Stimulated activated CD4-positive, alpha-beta T cell treated with anti-CD3 and anti-CD28 coated beads, Interleukin-12 subunit alpha, Interleukin-12 subunit beta, amount 100 ng/mL, for 4 hours (primary cell): ENCODE measurements at places on chromosomes 5 and 9.

GRCh38 chr5:178637356-178638074 is 10.7 kb upstream of the CLK4 start:
- no peak for DNase-seq

GRCh38 chr5:180649297-180650039 is at the start of gene FLT4:
FLT4 (minus strand) TSS chr5:180649600; CDS start chr5:180649545, 55 bp downstream.
- no peak for DNase-seq

- DNase-seq = no peak
Observed at GRCh38 chr9:27569406-27569805, 3.9 kb downstream of the C9orf72 start.

GRCh38 chr5:144438237-144438636 is 267.6 kb downstream of the KCTD16 start:
- DNase-seq = no peak

DNA sequence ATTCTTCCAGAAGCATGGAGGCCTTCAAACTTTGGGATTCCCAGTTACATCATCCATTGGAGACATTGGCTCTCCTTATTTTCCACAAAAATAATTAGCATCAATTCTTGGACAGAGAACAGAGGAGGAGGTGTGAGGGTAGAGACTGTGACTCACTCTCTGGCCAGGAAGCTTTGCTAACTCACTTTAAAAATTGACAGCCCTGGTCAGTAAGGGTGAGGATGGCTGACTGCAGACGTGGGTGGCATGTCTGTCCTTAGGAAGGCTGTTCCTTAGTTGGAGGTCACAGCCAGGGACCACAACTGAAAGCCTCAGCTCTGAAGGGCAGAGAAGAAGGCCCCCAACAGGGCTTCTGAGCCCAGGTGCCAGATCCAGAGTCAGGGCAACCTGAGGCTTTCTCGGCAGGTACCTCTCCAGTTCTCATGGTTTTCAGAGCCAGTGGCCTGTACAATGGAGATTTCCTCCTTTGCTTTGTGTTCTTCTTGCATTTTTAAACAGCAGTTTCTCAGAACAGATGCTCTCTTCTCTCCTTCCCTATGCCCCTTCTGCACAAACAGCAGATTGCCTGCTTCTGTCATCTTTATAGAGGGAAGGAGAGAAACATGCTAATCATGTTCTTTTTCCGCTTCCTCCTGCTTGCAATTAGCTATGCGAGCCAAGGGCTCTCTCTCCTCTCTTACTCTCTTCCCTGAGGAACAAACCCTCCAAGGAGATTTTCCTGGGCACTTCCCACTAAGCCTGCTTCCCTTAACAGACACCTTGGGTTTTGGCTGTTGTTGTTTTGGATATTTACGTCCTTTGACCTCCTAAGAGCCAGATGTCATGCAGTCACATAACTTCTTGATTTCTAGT is 92.5 kb upstream of the ZNF366 start:
- no peak for DNase-seq

DNA sequence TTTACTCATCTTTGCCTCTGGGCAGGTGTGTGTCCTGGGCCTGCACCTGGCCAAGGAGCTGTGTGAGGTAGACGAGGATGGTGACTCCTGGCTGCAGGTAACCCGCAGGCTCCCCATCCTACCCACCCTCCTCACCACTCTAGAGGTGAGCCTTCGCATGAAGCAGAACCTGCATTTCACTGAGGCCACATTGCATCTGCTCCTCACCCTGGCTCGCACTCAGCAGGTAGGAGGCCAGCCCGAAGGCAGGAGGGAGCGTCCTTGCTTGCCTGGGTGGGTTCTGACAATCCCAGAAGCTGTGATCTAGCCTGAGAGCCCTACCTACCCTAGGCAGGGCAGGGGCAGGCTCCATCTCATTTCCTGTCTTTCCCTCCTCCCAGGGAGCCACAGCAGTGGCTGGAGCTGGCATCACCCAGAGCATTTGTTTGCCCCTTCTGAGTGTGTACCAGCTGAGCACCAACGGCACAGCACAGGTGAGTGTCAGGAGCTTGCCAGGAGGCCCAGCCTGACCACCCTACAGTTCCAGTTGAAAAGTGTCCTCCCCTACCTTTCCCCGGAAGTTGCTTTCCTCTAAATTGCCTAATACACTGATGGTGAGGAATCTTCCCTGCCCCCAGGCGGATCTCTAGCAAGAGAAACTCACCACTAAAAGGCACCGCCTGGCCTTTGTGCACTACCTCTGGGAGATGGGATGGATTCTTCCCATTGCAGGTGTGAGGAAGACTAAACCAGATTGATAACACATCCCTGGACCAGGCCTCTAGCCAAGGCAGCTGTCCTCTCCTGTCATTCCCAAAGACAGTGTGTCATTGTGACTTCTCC is 26.4 kb downstream of the SH3GLB2 start:
- DNase-seq = no peak

GRCh38 chr5:147805030-147805454 is 22.5 kb upstream of the JAKMIP2 start:
- DNase-seq = no peak

GRCh38 chr9:100595391-100596199 is 17.7 kb downstream of the CAVIN4 start:
- DNase-seq = no peak

GRCh38 chr5:135433681-135434426 is 13.3 kb downstream of the DCANP1 start:
- no peak for DNase-seq

GRCh38 chr5:92554447-92555085 is 1026.5 kb downstream of the NR2F1-AS1 start:
- DNase-seq = no peak

GRCh38 chr5:167953151-167953798 is 338.2 kb upstream of the WWC1 start:
- DNase-seq = no peak

DNA sequence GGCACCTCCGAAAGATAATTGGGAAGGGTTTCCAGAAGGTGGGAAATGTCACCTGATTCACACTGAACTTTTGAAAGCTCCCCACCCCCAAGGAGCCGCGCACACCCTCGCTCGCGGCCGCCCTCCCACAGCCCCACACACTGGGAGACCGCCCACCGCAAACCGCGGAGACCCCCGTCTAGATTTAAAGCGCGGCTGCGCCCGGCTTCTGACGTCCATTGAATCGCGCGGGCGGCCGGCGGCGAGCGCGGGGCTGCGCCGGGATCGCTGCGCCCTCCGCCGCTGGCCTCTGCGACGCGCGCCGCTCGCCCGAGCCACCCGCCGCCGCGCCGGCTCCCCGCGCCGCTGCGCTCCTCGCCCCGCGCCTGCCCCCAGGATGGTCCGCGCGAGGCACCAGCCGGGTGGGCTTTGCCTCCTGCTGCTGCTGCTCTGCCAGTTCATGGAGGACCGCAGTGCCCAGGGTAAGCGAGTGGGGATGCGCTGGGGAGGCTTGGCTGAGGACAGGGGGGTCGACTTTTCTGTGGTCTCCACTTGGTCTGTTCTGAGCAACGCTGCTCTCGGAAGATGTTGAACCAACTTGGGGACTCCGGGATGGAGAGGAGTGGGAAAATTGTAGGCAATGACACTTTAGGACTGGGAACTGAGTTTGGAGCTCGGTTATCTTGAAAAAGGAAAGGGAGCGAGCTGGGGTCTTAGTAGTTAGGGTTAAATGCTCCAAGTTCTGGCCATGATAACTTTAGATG is at the start of gene FST:
Gene FST (plus strand): TSS at position 214 of the 743 bp plus-strand sequence. CDS start 163 bp downstream, at position 377.
- no peak for DNase-seq

DNA sequence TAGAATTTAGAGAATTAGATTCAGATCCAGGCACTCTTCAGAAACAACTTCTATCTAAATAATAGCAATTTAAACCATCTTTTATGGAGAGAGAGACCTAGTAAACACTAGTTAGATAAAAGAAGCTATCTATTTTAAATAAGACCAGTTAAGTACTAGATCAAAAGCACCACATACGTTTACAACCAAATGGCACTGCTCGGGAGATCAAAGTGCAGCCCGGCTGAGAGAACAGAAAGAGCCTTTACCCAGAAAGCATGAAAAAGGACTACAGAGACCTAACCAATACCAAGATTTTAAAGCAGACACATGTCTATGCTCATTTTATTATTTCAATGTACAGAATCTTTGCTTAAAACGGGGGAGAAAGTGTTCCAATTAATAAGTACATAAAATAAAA is 30.8 kb downstream of the LIX1 start:
- no peak for DNase-seq

DNA sequence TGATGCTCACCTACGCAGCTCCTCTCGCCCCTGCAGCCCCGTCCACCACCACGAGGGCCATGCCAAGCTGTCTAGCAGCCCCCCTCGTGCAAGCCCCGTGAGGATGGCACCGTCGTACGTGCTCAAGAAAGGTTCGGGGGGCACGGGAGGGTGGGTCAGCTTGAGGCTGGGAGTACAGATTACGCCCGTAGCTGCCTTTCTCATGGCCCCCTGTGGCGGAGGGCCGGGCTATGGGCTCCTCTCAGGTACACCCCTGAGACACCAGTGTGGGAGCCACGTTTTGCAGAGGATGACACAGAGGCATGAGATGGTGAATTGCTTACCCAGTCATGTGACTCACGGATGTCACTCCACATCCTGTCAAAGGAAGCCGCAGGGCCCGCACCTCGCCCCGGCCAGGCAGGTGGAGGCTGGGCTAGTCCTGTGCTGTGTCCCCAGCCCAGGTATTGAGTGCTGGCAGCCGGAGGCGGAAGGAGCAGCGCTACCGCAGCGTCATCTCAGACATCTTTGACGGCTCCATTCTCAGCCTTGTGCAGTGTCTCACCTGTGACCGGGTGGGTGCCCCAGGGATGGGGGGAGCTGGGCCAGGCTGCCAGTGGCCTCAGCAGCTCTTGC is 33.7 kb downstream of the USP20 start:
- peak; percentile 75 for DNase-seq

GRCh38 chr9:37923118-37923795 is 19.3 kb upstream of the SLC25A51 start:
- DNase-seq = no peak

DNA sequence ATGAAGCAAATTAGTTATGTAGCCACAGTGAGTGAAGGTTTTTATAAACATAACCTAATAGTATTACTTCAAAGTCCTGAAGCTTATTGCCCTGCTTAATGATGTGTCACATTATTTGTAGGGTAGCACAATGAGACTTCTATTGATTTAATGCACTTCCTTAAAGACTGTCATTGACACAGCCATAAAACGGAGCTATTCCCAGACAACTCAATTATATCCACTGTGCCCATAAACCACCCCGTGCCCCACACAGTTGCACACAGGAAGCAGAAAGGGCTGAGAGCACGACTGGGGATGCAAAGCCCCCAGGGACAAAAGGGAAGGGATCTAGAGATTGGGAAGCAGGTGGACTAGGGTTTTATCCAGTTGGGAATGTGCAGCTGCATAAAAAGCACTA is 37.0 kb downstream of the TRIM32 start:
- no peak for DNase-seq

- no peak for DNase-seq
Observed at GRCh38 chr5:53034832-53035231, 45.7 kb downstream of the ITGA2 start.

- DNase-seq = no peak
Observed at GRCh38 chr9:127161081-127161624, 38.7 kb upstream of the ANGPTL2 start.

DNA sequence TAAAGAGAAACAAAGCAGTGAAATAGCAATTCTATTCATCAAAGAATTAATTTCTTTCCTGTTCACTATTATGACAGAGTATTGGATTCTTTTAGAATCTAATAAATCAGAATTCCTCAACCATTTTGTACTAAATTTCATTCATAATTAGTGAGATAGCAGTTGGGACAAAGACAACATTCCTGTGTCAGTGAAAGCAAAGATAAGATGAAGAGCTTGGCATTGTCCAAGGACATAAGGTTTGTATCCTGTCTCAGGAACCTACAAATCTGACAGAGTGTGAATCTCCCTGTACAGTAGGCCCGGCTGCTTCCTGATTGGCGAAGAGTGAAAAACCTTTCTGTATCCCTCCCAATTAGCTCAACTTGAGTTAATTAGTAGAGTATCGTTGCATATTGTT is 349.1 kb downstream of the ISL1 start:
- no peak for DNase-seq

DNA sequence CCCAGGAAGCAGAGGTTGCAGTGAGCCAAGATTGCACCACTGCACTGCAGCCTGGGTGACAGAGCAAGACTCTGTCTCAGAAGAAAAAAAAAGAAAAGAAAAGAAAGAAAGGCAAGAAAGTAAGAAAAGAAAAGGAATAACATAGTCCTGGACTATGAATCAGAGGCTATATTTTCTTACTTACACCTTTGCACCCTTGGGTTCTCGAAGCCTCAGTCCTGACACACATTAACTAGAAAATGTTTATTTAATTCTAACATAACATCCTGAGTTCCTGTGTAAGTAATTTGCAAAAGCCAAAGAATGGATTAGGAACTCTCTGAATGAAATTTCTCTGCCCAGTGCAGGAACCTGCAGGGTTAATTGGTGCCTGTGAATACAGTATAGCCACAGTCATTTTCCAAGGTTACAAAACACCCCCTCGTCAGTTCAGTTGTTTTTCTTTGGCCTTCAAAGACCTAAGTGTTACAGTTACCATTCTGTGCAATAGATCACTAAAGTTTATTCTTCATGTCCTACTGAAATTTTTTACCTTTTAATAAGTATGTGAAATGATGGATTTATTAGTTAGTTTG is 147.6 kb downstream of the SV2C start:
- DNase-seq = no peak

DNA sequence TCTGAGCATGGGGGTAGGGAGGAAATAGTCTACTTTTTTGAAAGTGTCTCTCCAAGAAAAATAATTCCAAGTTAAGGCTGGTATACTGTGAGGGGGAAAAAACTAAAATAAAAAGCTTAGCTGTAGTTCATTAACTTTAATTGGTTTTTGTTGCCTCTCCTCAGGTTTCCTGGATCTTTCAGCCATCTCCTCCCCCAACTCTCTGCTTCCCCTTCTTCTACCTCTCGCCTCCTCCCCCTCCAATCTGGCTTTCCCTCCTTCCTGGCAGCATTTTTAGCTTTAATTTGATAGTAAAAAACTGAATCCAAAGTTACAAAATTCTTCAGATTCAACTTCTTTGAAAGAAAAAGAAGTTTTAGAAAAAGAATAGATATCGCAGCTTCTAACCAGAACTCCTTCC is 462.6 kb downstream of the CETN3 start:
- no peak for DNase-seq

- DNase-seq = no peak
Observed at GRCh38 chr5:54671681-54672080, 154.1 kb downstream of the SNX18 start.

GRCh38 chr5:32713770-32714381 is 2.8 kb downstream of the NPR3 start:
- no peak for DNase-seq

GRCh38 chr9:137550231-137550621 is at the start of gene PNPLA7:
PNPLA7 (minus strand) TSS chr9:137550402; CDS start chr9:137550197, 205 bp downstream.
- DNase-seq = peak; percentile 41

DNA sequence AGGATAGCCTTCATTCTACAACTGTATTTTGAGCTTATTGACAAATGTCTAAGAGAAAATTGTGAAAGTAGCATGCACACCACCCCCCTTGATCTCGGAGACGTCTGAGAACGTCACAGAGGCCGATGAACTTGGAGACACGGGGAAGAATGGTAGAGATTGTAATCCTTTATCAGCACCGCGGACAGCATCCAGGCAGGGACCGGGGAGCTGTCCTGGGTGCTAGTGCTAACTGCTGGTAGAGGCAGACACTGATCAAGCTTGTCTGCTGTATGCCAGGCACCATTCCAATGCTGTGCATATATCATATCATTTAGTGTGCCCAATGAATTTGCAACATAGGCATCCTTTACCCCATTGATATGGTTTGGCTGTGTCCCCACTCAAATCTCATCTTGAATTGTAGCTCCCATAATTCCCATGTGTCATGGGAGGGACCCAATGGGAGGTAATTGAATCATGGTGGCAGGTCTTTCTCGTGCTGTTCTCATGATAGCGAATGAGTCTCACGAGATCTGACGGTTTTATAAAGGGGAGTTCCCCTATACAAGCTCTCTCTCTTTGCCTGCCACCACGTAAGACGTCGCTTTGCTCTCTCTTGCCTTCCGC is 98.8 kb downstream of the LHX2 start:
- peak; percentile 19 for DNase-seq
